Stimulated activated CD4-positive, alpha-beta T cell treated with anti-CD3 and anti-CD28 coated beads, TNF-alpha, amount 100 ng/mL, for 48 hours (primary cell): ENCODE measurements at places on chromosomes 6 and 20.

DNA sequence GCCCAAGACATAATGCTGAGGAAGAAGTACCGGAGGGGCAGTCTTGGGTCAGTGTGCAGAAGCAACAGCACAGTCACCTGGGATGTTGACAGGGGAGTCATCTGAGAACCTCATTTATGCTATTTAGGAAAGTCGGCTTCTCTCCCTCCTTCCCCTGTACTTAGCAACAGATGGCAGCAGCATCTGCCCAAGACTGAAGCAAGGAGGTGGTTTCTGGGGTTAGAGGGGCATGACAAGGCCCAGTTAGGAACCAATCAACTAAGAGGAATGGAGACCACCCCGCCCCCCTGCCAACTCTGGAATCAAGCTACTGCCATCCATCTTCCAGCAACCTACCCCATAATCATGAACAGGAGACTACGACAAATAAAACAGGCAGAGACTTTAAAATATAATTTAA lies 21.7 kb downstream of the RIPK1 start:
- DNase-seq, result no peak

DNA sequence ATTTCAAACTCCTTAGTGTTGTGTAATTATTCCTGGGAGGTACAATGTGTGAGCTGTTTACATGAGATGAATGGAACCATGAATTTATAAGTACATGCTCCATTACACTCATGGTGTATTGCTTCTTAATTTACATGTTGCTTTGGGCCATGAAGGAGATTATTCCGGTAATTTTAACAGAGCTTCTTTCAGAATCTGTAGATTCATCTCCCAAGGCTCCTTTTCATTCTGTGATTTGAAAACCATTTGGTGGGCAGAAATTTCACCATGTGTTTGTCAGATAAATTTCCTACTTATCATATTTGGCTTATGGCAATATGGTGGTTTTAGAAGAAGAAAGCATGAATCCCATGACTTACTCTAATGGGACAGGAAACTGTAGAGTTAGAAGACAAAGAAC lies 421.6 kb upstream of the EYS start:
- DNase-seq, result no peak

- DNase-seq, result no peak
Measured at GRCh38 chr6:75494290-75494689, 690 bp upstream of the FILIP1 start.

GRCh38 chr6:132872923-132873322 lies 58.6 kb downstream of the RPS12 start:
- DNase-seq, result no peak

DNA sequence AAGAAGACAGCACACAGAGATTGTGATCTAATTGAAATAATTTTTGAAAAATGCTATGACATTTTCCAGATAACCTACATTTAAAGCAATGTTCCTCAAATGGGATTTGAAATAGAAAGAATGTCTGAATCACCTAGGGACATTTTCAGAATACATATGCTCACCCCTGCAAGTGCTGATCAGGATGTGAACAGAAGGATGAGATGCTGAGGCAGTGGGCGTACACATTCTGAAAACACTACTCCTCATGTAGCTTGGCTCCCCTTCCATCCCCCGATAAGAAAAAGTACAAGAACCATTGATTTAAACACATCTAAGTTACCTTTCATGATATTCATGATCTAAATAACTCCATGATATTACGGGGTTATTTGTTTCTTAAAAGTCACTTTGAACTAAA lies 29.9 kb upstream of the HINT3 start:
- no peak for DNase-seq

DNA sequence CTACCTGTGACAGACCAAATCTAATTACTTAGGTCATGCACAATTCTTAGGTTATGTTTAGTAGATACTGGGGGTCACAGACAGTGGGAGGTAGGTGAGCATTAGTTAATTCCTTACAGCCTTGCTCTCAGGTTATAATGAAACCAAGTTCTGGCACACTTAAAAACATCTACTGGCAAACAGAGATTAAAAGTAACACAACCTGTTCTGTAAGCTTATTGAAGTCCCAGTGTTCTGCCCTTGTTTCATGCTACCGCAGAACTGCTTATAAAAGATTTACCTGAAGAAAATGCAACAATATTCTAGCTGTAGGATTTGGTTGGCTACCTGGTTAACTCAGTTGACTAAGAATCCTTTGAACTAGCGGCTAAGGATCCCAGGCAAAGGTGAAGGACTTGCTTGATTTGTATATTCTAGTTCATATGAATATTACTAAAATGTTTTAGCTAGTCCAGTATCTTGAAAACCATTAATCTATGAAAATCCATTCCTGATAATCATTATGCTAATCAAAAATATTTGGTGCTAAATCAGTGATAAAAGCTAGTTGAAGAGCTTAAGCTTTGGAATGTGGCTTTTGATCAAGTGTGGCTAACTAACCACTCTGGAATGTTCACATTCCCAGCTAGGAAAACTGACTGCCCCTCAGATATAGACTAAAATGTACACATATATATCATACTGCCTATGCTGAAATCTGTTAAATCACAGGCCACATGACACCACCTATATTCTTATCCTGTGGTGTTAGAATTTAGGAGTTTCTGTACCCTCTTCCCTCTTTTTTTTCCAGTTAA lies 7.2 kb downstream of the PEX3 start:
- no peak for DNase-seq

DNA sequence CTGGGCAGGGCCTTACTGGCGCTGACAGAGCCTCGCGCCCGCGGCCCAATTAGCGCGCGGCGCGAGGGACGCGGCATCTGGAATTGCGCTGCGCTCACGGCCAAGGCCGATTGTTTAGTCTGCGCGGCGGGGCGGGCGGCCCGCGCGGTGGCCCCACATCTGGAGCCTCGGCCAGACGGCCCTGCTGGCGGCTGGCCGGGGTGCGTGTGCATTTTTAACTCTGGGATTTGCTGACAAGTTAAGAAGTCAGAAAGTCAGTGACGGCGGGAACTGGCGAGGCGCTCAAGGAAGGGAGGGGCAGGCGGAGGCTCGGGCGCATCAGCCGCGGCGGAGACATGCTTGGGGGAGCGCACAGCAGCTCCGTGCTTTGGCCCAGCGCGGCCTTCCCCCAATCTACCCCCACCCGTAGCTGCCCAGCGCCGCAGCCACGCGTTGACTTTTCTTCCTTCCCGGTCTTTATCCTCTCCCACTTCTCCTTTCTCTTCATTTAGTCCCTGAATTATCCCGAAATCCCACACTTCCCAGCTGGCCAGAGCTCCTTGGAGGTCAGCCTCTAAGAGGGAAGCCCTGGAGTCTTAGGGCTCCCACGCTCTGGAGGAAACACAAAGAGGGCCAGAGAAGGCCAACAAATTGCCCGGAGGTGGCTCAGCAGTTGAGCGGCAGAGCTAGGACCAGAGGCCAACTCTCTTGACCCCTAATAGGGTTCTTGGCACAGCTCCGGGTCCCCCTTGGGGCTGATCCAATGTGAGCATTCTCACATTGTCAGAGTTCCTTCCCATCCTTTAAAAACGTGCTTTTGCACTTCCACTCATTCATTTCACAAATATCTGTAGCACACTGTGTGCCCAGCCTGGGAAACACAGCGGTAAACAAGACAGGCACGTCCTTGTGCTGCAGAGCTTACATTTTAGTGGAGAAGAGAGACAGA lies 40.8 kb upstream of the FOXP4 start:
- DNase-seq, result no peak

DNA sequence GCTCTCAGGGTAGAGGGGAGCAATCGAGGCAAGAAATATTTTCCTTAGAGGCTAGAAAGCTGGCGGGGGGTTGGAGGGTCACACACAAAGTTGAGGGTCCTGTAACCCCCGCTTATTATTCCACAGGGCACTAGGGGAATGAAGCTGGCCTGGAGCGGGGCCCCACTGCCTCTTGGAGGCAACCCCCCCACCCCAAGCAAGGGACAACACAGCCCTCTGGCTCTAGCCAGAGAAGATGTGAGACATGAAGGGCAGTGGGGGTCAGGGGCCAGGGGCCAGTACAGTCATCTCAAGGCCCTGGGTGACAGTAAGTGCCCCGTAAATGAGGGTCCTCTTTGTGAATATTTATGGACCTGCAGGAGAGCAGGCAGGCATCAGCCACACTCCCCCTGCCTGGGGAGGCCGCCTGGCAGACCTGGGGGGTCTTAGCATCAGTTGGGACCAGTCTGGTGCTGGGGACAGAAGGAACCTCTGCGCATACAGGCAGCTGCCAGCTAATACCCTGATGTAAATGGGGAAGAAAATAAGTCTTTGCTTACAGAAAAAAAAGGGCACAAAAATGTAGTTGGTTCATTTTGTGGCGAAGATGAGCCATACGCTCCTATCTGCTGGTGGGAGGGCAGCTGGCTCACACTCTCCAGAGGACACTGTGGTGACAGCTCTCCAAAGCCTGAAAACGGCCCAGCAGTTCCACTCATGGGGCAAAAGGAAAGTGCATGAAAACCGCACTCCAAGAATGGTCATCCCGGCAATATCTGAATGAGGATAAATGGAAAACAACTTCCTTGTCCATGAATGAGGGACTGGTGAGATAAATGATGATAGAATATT lies 21.9 kb downstream of the SPATA2 start:
- DNase-seq, result peak; percentile 26

DNA sequence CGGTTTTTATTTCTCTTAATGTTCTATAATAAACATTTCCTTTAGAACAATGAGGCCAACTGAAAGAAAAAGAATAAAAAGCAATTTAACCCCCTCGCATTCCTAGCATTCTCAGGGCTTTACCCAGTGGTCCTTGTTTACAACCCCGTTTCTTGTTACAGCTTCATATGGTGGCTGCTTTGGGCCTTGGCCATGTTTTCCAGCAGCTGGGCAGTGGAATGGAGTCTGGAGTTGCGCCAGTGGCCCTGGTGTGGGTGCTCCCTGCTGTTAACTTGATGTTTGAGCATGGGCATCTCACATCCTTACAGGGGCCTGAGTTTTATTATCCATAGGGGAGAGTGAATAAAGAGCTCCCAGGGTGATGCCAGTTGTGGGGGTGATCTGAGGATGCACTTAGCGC lies 18.8 kb downstream of the EFCAB8 start:
- no peak for DNase-seq

- DNase-seq, result no peak
Measured at GRCh38 chr6:17281497-17282481, 628 bp downstream of the RBM24 start.

DNA sequence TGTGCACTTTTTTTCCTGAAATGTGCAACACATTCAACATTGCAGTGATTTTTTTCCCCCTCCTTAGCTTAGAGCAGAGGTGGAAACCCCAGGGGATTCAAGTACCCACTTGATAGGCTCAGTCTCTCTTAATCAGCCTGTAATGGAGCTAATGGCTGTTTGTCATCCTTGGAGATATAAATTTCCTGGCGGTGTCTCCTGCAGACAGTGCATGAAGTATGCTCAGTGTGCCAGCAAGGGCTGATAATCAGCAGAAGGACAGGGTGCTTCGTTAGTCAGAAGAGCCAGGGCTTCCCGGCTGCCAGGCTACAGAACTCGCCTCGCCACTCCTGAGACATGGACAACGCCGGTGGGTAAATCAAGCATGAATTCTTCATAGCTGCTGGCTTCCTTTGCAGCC lies 69.8 kb upstream of the PHACTR2 start:
- DNase-seq, result no peak

- no peak for DNase-seq
Measured at GRCh38 chr20:11982955-11983470, 65.3 kb downstream of the BTBD3 start.

DNA sequence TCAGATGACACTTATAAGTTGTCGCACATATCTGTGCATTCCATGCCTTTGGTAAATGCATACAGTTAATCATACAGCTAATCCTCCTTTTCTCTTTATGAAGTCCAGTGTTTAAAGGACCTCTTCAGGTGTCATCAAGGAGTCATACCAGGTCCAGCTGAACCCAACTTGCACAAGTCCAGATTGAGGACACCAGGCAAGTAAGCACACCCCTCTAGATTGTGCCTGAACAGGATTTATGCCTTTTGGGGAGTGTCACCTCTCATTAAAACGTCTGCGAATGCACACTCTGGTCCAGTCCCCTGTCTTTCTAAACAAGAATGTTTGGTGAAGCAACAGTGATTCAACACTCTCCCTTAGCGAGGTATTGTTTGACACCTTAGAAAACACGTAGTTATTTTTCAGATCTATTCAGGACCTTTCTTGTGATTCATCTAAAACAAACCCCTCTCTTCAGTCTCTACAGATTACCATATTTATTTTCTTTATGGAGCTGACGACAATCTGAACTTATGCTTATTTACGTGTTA lies 48.4 kb downstream of the C6orf15 start:
- DNase-seq, result no peak

- no peak for DNase-seq
Measured at GRCh38 chr6:56659721-56660380, 17.2 kb upstream of the DST start.

DNA sequence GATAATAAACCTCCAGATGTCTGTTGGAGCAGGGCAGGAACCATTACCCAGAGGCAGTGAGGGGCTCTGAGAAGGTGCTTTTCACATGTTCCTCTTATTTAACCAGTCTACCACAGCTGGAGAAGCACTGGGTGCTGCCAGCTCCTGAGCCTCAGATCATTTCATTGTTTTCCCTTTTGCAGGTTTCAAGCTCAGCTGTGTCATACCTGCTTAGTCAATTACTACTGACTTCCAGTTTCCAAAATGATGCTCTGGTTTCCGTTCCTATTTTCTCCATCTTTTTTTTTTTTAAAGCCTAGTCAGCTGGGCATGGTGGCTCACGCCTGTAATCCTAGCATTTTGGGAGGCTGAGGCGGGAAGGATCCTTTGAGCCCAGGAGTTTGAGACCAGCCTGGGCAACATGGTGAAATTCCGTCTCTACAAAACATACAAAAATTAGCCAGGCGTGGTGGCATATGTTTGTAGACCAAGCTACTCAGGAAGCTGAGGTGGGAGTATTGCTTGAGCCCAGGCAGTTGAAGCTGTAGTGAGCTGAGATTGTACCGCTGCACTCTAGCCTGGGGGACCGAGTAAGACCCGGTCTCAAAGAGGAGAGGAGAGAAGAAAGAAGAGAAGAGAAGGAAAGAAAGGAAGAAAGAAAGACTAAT lies 6.7 kb downstream of the FLOT1 start:
- DNase-seq, result no peak

DNA sequence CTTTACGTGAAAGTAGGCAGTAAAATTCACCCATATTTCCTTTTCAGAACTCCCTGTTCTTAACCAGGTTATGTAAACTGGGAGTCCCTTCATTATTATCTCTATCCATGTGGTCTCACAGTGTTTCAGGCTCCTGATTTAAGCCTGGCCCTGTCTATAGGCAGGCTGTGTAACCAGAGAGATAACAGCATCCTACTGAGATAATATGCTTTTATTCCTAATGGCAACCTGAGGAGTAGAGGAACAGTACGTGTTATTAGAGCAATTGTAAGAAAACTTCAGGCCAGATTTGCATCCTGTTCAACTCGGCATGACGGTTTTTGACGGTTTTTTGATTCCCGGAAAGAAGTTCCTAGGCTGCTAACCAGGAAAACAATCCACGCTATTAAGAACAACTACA lies 16.9 kb downstream of the FUT9 start:
- DNase-seq, result no peak

- no peak for DNase-seq
Measured at GRCh38 chr6:169186496-169187169, 67.0 kb downstream of the THBS2 start.

DNA sequence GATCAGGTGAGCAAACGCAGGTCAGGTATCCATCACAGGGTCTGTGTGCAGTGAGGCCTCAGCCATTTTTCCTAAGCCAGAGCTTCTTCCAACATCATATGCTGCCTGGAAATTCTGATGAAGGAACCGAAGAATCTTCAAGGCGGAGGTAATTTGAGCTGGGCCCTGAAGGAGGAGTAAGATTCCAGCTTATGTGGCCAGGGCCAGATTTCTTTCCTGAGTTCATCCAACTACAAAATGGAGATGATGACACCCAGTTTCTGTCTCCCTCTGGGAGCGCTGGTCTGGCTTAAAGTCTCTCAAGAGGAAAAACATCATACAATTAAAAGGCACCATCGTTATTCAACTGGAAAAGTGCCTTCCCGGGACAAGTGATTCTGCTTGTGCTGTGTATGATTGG lies 6.9 kb upstream of the MANBAL start:
- DNase-seq, result no peak
